ENCODE measurements at places on chromosomes 16 and 17.

- no peak for DNase-seq
These were observed 5.1 kb upstream of the FDXR start for GRCh38 chr17:74877592-74878548.

DNA sequence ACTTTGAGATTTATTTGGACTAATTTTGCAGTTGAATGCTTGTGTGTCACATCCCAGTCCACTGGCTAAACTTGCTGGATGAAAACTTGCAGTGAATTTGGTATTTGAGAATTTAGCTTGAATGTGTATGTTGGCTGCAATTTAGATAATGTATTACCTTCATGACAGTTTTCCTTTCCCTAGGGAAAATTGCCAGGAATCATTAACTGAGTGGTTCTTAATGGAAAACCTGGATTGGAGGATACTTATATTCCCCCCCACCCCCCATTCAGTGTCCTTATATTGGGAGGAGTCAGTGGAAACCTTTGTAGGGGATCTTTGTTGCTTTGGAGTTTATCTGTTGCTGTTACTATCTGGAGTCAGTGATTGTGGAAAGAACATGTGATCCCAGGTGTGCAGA, 67.6 kb downstream of the KPNA2 start:
- no peak for DNase-seq

DNA sequence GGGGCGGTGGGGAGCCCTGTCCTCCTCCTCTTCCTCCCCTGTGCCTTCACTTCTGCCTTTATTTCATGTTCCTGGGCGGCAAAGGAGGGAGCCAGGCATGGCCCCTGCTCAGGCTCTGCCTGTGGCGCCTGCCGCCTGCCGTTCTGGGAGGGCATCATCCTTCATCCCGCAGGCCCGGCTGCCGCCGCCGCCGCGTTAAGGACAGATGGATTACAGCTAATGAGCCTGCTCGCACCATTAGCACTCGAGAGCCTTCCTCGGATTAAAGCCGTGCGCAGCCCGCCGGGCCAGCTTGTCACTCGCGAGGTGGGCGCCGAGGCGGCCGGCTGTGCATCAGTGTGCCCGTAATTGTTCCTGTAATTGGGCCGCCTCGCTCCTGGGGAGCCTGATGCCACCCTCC, 127.7 kb upstream of the GSE1 start:
- DNase-seq = no peak

DNA sequence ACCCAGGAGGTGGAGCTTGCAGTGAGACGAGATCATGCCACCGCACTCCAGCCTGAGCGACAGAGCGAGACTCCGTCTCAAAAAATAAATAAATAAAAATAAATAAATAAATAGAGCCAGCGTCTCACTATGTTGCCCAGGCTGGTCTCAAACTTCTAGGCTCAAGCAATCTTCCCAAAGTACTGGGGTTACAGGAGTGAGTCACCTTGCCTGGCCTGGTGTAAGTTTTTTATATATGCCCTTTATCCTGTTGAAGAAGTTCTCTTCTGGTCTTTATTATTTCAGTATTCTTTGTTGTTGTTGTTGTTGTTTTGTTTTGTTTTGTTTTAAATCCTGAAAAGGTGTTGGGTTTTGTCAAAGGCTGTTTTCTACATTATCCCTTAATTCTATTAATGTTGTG, 30.1 kb upstream of the ABCC1 start:
- DNase-seq = no peak

GRCh38 chr17:10156948-10157607, 41.3 kb downstream of the GAS7 start:
- DNase-seq = no peak

DNA sequence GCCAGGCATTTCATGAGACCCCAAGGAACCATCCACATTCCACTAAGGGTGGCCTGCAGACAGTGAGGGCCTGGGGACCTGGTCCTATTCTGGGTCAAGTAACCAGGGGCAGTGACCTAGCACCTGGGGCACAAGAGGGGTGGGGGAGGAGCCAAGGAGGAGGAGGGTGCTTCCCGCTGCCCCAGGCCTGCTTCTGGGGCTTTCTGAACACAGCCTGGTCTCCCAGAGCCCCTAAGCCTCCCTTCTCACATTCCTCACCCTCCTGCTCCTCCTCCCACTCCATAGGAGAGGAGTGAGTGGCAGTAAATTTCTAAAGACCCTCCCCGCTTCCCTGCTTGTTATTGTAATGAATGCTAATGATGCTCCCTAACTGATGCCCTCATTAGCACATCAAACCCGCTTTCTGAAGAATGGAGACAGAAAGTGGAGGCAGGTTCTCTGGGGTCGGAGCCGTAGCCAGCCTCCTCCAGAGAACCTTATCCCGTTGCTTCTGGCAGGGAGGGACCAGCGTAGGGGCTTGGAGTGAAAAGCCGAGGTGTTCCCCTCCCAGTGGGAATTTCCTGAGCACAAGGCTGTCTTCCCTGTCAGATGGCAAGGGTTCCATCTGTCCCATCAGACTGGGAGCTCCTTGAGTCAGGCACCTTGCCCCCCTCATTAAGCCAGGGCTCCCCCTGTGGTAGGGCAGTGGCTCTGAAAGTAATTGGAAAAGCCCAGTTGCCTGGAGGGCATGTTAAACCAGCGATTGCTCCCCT, 3.7 kb upstream of the SRCIN1 start:
- no peak for DNase-seq

GRCh38 chr17:52032454-52032853, 126.1 kb downstream of the CA10 start:
- DNase-seq = no peak

DNA sequence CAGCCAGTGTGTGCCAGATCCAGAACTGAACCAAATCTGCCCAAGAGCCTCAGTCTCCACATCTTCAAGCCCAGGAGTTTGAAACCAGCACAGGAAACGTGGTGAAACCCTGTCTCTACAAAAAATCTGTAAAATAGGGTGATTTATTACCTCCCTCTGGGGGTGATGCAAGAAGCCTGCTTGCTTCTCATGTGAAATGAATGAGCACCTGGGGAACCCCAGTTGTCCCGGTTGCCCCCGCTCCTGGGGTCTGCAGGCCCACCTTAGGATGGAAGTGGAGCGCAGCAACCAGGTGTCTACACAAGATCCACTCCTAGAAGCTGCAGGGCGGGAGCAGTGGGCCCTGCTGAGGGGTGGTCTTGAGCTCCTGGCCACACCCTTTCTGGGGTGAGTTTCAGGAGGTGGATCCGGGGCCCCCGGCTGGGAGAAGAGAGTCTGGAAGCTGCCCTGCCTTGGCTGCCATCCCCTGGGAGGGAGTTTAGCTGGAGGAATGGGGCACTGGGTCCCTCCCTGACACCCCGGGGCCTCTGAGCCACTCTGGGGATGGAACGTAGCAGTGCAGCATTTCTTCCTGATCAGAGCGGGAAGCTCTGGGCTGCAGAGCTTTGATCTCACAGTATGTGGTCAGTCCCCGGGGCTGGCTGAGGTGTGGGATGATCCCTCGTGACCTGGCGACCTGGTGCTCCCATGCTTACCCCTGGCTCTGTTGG, 117.8 kb downstream of the RAB11FIP4 start:
- DNase-seq = no peak

- no peak for DNase-seq
These were observed 250.5 kb downstream of the CEP112 start for GRCh38 chr17:65941356-65941899.

DNA sequence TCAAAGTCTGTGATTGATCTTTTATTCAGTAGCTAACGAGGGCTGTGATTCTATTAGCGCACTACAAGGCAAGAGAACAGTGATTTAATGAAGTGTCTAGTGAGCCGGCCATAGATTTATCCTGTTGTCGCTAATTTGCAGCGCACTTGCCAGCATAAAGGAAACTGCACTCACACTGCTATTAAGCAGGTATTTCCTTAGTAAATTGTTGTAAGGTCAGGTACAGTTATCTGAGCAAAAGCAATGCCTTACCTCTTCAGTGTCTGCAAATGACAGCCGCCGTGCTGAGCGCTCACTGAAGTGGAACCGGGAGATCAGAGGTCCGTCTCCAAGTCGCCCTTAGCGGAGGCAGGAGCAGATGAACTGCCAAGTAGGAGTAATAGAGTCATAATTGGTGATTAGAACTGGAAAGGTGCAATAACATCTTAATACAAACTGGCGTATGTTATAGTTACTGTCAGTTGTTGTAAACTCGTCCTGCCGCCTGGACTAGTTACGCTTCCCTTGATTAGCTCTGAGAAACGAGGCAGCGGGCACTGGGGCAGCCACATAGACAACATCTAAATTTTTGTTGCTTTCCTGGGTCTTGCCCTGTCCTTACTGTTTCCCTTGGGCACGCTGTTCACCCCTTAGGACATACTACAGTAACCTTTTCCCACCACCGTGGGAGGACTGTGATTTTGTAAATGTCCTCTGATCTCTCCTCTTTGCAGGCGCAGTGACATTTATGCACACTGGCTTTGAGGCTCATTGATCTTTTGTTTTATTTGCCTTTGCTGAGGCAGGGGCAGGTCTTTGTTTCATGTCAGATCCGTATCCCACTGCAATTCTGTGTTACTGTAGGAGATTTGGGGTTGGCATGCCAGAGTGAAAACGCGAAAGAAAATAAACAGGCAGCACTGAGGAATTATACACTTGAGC, 363.1 kb downstream of the WWOX start:
- no peak for DNase-seq

DNA sequence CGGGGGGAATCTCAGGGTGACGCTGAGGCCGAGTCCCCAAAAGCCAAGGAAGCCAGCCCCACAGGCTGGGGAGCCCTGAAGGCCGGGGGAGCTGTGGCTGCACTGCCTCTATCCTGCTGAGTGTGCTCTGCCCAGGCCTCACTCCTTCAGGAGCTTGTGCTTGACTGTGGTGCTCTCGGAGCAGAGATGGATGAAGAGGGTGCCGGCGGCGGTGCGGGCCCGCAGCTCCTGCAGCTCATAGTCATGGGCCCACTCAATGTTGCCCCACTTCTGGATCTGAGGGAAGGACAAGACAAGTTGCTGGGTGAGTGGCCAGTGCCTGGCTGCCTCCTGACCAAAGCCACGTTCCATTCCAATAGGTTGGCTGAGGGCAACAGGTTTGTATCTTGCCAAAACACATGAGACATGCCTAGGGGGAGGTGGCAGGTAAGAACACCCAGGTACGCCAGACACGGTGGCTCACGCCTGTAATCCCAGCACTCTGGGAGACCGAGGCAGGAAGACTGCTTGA, 20.5 kb downstream of the ATPAF2 start:
- DNase-seq = no peak

DNA sequence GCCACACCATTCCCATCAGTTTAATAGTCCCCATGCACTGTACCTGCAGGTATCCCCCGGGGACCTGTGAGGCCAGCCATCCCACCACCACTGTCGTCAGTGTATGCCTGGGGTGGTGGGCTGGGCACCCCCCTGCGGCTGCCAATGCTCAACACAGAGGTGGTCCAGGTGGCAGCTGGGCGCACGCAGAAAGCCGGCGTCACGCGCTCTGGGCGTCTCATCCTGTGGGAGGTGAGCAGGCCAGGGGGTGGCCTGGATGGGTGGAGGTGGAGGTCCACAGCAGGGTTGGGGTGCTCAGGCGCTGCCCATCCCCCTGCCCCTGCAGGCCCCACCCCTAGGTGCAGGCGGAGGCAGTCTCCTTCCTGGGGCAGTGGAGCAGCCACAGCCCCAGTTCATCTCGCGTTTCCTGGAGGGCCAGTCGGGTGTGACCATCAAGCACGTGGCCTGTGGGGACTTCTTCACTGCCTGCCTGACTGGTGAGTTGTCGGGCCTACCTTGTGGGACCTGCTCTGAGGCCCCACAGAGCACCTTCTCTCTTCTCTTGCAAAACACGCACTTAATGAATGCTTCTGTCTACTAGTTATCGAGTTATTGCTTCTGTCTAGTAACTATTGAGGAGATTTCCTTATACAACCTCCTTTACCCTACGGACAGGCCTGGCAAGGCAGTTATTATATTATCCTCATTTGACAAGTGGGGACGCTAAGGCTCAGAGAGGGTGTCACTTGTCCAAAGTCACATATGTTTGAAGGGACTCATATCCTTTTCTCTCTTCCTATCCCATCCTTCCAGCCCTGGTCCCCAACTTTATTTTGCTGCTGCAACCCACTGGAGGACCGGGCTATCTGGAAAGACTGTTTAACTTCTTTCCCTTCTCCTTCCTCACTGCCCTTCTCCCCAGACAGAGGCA, 5.8 kb upstream of the TRAF4 start:
- no peak for DNase-seq

DNA sequence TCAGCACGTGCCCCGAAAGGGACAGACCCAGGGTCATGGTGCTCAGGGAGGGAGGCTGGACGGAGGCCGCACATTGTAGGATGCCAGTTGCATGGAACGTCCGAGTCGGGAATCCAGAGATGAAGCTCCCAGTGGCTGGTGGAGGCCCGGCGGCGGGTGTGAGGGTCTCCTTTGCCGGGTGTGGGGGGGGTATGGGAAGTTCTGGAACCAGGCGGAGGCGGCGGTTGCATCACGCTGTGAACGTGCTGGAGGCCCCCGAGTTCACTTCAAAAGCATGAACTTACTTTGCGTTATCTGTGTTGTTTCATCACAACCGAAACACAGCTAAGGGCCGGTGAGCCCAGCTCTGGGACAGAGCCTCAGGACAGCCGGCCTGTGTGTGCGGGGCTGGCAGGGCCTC, 73.4 kb upstream of the GNG13 start:
- DNase-seq = no peak

DNA sequence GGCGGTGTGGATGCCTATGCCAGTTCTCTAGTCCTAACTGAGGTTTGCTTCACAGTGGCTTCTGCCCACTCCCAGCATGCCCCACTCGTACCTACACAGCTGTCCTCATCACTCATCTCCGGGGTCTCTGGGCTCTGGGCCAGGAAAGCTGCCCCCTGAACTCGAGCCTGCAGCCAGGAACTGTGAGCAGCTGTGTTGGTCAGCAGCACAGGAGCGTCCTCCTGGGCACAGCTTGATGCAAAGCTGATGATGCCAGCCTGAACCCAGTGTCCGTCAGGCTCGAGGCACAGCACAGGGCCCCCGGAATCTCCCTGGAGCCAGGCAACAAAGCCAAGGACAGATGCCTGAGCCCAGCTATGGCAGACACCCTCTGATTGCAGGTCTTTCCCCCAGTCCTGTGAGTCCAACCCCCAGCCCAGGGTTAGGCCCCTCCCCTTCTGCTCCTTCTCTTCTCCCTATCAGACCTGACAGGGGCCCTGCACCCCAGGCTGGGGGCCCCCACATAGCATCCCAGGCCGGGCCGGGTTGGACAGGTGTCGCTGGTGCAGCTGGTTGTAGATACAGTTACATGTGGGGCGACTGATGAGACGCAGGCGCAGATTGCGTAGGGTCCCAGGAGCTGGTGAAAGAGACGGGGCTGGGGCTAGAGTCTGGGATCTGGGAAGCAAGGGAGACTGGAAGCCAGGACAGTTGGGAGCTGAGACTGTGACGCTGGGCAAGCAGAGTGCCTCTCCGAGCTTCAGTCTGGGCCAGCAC, 2.7 kb downstream of the PRSS53 start:
- DNase-seq = no peak
